IPS DF 6.9 (cell line): ENCODE measurements at places on chromosomes 16 and 17.

GRCh38 chr16:80580109-80580832 is 39.5 kb downstream of the DYNLRB2 start:
- DNase-seq, result no peak

DNA sequence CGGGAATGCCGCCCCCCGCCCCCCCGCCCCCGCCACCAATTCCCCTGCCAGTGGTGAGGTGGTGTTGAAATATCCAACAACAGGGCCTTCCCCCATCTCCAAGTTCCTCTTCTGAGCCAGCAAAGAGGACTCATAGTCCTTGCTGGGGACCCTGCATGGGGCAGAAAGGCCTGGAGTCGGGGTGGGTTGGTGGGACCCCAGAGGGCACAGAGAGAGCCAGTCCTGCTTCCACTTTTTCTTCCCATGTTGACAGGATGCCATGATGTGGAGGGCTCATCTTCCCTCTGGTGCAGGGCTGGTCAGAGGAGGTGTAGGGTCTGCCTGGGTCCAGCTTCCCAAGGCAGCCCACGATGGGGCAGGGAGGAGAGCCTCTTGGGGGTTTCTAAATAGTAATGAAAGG is 49.0 kb upstream of the PIK3R6 start:
- no peak for DNase-seq

DNA sequence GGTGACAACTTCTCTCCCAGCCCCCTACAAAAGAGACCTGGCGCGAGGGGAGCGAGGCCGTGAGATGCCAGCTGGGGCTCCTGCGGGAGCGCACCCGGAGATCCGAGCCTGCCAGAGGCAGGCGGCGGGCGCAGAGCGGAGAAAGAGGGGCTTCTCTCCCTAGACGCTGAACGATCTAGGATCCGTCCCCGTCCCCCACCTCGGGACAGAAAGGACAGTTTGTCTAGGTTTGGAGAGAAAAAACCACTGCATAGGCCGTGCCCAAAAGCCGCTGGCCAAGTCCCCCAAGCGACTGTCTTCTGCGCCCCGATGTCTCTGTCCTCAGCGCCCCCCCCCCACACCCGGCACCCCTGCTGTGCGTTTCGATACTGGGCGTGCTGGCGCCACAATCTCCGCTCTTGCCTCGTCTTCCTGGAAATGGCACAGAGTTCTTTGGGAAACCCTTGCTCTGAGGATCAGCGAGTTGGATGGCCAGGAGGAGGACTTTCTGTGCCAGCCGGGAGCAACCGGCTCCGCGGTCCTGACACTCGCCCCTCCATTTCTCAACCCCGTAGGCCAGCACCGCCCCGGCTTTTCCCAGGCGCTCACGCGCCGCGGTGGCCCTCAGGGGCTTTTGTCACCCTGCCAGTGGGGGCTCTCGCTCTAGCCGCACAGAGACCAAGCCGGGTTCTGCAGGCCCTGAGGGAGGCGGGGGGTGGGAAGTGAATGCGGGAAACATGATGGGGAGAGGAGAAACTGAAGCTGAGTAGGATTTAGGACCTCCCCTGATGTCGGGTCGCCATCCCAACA is 1.0 kb downstream of the SSTR2 start:
- DNase-seq, result no peak

- no peak for DNase-seq
Observed at GRCh38 chr16:8887431-8887765, 5.2 kb downstream of the LITAFD start.
